ENCODE measurements at places on chromosomes 2 and 18. TPM values are rescaled to one million over a fixed set of nuclear protein-coding genes. Genes with fewer than 3 reads are reported as not detected.

CAPN14 gene
- total RNA-seq: 0.12 TPM

SIX2 gene
- 0.75 TPM for total RNA-seq

SERPINB12 gene
- total RNA-seq: not detected

MAP3K19 gene
- not detected for total RNA-seq

INSIG2 gene
- total RNA-seq: 9.1 TPM

ANKRD29 gene
- total RNA-seq: 4.9 TPM

CRYGC gene
- not detected for total RNA-seq

HNRNPLL gene
- total RNA-seq: 37.9 TPM

UPP2 gene
- total RNA-seq: not detected

CNTNAP5 gene
- total RNA-seq: not detected

EFR3B gene
- total RNA-seq: 3.3 TPM

ALK gene
- not detected for total RNA-seq

TTC27 gene
- total RNA-seq: 24.0 TPM

Data from aortic smooth muscle cell (primary cell).